Peyer's patch (tissue), 4 donors: ENCODE measurements at places on chromosomes 5 and 9. TPM values are rescaled to one million over a fixed set of nuclear protein-coding genes. Genes with fewer than 3 reads are reported as not detected.

- H3K4me3 ChIP-seq, result no peak overlapping the region
- H3K36me3 ChIP-seq, result no peaks in the 10 kb centered on the region
These were observed 399.6 kb downstream of the MED10 start for GRCh38 chr5:5978501-5979376.

DNA sequence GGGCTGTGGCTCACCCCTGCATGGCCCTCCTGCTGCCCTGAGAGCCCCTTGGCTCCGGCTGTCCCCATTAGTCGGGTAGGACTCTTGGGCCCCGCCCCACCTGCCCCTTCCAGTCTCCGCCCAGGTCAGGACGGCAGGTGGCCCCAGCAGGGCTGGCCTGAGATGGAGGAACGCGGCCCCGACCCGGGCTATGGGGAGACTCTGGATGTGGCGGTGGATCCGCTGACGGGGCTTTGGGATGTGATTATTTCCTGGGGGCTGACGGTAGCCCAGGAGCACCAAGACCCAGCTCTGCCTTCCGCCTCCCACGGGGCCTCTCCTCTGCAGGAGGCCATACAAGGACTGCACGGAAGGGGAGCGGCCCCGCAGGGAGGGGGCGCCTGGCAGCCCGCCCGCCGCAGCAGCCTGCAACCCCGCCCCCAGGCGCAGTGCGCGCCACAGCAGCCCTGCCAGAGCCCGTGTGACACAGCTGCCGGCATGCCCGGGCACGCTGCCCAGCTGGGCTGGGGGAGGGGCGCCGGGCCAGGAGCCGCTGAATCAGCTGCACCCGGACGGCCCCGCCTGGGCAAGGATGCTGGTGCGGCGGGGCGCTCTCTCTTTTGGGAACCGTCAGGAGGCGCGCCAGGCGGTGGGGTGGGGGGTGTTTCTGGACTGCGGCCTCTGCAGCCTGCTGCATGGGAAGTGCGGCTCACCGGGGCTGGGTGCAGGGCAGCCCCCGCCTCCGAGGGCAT, 9.2 kb downstream of the TMEM250 start:
- DNase-seq, result peak; percentile 95
- H3K4me3 ChIP-seq, result peak overlapping the region; percentile 51
- peak overlapping the region; percentile 75 for H3K27ac ChIP-seq
- H3K4me1 ChIP-seq, result peaks cover 66% of the 10 kb centered on the region
- H3K27me3 ChIP-seq, result no peaks in the 10 kb centered on the region
- no peaks in the 10 kb centered on the region for H3K36me3 ChIP-seq

DNA sequence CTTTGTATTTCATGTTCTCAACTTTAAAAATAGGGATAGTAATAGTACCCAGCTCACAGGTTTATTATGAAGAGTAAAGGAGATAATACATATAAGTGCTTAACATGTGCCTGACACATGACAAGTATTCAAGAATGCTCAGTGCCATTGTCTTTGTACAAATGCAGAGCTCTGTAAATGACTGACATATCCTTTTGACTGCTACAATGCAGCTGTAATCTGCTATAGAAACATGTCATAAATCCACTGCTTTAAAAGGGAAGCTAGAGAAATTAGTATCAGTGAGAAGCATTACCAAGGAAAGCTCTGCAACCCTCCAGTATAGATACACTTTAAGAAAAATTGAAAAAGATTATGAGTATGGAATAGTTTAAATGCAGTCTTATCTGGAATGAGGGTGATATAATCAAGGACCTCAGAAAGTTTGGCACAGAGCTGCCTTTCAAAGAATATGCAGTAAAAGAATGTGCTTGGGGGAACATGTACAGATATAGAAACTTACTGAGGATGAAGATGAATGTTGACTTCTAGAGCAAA, 17.9 kb downstream of the ERAP1 start:
- H3K27ac ChIP-seq, result no peak overlapping the region
- no peak overlapping the region for H3K4me3 ChIP-seq
- H3K36me3 ChIP-seq, result peaks cover 92% of the 10 kb centered on the region
- no peaks in the 10 kb centered on the region for H3K27me3 ChIP-seq
- H3K4me1 ChIP-seq, result no peaks in the 10 kb centered on the region

DNA sequence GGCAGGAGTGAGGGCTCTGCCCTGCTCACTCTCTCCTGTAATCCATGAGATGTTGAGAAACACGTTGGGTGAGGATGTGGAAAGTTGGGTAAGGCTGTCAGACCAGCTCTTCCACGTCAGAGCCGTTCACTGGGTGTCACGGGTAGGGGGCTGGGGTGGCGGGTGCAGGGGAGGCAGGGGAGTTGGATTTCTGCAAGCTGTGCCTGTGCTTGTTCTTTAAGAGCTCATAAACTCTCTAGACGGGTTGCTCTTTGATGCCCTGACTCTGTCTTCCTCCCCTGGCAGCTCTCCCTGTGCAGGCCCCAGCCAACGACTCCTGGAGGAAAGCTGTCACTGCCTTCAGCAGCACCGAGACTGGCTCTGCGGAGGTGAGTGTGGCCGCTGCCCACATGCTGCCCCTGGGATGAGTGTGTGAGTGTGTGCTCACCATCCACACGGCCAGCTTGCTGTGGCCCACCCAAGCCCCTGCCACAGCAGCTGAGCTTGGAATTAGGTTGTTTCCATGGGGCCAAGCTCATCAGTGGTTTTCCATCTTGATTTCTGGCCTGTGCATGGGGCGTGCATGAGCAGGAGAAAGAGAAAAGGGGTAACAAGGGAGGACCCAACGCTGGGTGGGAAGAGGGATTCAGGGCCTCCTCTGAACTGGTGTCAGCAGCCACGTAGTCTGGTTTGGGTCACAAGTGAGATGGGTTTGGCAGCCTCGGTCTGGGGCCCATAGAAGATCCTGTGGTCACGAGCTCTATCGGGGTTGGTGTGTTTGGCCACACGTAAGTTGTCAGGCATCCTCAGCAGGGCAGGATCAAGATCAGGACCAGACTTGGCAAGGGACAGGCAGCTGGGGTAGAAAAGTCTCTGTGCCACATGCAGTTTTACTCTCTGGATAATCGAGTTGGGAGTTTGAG, 21.0 kb upstream of the POMT1 start:
- H3K36me3 ChIP-seq, result peaks cover 98% of the 10 kb centered on the region
- H3K4me3 ChIP-seq, result no peak overlapping the region
- no peak for DNase-seq
- no peaks in the 10 kb centered on the region for H3K27me3 ChIP-seq
- H3K27ac ChIP-seq, result no peak overlapping the region

- no peaks in the 10 kb centered on the region for H3K27me3 ChIP-seq
- DNase-seq, result peak; percentile 71
- H3K27ac ChIP-seq, result peak overlapping the region; percentile 38
- peak overlapping the region; percentile 38 for H3K4me3 ChIP-seq
- no peaks in the 10 kb centered on the region for H3K36me3 ChIP-seq
These were observed 3.7 kb upstream of the STXBP1 start for GRCh38 chr9:127608104-127608966.

DNA sequence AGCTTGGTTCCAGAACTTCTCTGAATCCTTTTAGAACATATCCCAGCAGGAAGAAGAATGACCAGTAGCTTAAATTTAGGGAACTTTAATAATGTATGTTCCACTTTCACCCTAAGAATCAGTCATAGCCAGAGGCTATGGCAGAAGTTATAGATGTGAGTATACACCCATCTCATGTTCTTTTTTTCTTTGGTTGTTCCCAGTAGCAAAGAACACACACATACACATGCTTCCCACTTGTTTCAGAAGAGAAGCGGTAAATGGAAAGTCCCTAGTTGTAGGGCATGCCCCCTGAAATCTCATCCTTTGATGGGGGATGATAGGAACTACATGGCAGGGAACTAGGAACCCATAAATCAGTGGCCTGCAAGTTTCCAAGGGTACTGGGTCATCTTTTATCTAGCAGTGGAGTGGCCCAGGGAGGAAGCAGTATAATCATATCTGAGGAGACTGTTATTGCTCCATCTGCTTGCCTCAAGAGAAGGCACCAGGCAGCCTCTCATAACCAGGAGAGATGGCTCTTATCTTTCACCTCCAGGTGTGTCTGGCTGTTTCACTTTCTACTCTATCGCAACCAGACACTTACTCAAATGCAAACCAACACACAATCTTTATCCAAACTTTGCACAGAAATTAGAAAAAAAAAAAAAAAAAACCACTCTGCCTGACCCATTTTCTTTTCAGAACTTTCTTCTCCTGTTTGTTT, 109.5 kb downstream of the SNCAIP start:
- H3K36me3 ChIP-seq, result no peaks in the 10 kb centered on the region
- H3K4me1 ChIP-seq, result no peaks in the 10 kb centered on the region
- no peak for DNase-seq

GRCh38 chr5:63554191-63554590, 408.1 kb downstream of the HTR1A start:
- no peaks in the 10 kb centered on the region for H3K36me3 ChIP-seq
- no peaks in the 10 kb centered on the region for H3K27me3 ChIP-seq
- DNase-seq, result no peak
- no peak overlapping the region for H3K27ac ChIP-seq

DNA sequence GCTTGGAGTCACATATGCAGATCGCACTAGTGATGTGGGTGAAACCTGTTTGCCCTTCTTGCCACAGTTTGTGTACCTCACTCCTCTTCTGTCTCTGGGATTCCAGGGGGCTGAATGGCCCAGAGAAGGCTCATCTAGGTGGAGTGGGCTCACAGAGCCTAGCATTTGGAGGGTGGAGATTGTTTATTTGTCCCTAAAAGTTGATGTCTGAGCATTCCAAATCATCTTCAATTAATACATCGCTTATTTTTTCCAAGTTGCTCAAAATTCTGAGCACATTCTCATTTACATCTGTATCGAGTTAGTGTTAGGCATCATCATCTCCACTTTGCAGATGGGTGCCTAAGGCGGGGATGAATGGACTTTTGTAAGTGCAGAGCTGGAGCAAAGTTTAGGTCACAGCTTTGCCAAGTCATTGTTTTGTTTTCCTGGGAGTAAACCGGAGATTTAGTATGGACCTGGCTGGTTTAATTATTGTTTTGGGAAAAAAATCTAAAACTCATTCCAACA, 2.0 kb downstream of the ABL1 start:
- H3K36me3 ChIP-seq, result no peaks in the 10 kb centered on the region
- no peaks in the 10 kb centered on the region for H3K4me1 ChIP-seq
- H3K27me3 ChIP-seq, result no peaks in the 10 kb centered on the region
- peak overlapping the region; percentile 9 for H3K4me3 ChIP-seq
- DNase-seq, result no peak

DNA sequence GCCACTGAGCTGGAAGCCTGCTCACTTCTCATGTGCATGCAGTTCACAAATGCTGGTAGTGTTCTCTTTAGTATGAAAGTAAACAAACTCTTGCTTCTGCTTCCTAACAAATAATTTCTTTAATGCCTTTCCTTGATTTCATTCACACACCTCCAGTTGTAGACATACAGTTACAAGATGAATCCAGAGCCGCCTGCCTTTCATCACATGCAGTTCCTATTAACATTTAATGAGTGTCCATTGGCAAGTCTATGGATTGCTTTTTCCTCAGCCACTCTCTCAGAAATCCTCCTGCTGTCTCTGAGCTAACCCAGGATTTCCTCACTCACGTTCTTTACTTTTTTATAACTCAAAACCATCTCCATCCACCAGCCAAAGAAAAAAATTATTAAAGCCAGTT, 408.6 kb downstream of the BNC2 start:
- no peaks in the 10 kb centered on the region for H3K36me3 ChIP-seq
- H3K4me3 ChIP-seq, result no peak overlapping the region
- H3K4me1 ChIP-seq, result no peaks in the 10 kb centered on the region
- no peaks in the 10 kb centered on the region for H3K27me3 ChIP-seq

GRCh38 chr5:122112063-122112462, 17.3 kb upstream of the ZNF474 start:
- H3K4me3 ChIP-seq, result no peak overlapping the region
- H3K27ac ChIP-seq, result no peak overlapping the region
- H3K4me1 ChIP-seq, result no peaks in the 10 kb centered on the region
- H3K27me3 ChIP-seq, result no peaks in the 10 kb centered on the region
- no peaks in the 10 kb centered on the region for H3K36me3 ChIP-seq

DNA sequence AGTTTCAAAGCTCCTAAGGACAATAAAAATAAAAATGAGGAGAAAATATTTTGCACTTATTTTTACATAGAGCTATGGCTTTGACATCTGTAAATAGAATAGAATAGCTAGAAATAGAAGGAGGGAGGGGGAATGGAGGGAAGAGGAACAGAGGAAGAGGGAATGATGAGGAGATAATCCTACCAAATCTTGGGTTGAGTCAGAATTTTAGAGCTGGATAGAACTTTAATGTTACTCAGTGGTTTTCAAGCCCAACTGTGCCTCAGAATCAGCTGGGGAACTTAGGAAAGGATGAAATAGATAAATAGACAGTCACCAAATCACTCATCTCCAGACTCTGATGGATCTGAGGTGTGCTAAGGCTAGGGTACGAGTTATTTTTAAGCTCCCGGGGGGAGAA, 190.3 kb upstream of the FREM1 start:
- H3K27ac ChIP-seq, result no peak overlapping the region
- DNase-seq, result no peak
- no peaks in the 10 kb centered on the region for H3K27me3 ChIP-seq
- H3K36me3 ChIP-seq, result no peaks in the 10 kb centered on the region

DNA sequence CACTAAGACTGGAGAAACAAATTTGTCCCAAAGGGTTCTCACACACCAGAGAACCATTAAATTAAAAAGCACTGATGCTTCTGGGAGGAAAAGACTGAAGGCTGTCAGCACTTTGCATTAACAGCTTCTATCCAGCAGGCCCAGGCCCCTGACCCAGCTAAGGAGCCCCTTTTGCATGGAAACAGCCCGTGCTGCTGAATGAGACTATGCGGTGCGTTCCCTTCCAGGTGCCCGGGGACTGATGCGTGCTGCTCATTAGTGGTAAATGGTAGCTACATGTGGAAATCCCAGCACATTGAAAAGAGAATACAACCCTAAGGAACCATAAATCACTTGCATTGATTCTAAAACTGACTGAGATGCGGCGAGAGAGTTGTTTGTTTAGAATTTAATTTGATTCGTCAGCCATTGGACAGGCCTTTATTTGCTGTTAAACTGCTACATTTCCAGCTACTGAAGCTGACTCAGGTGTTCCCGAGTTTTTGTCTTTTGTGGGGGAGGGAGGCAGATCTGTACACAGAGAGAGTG, 351.0 kb upstream of the SLC24A2 start:
- no peak for DNase-seq
- H3K4me3 ChIP-seq, result no peak overlapping the region
- no peak overlapping the region for H3K27ac ChIP-seq
- H3K4me1 ChIP-seq, result no peaks in the 10 kb centered on the region
- no peaks in the 10 kb centered on the region for H3K27me3 ChIP-seq

Gene PRR7
- total RNA-seq, result 2.2 TPM

Gene SPATA9
- not detected for total RNA-seq

DNA sequence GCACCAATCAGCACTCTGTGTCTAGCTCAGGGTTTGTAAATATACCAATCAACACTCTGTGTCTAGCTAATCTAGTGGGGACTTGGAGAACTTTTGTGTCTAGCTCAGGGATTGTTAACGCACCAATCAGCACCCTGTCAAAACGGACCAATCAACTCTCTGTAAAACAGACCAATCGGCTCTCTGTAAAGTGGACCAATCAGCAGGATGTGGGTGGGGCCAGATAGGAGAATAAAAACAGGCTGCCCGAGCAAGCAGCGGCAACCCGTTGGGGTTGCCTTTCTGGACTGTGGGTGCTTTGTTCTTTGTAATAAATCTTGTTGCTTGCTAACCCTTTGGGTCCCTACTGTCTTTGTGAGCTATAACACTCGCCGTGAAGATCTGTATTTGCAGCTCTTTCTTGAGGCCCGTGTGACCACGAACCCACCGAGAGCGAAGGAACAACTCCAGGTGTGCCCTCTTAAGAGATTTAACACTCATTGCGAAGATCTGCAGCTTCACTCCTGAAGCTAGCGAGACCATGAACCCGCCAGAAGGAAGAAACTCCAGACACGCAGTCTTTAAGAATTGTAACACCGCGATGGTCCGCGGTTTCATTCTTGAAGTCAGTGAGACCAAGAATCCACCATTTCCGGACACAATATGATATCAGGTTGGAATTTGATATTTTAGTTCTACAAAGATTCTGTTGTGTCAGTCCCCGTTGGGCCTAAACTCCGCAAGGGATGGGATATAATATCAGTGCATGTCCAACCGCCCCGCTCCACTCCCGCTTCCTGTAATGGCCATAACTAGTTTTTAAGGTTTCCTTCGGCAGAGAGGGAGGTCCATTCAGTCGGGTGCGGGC, 740 bp upstream of the TRMT10B start:
- H3K4me1 ChIP-seq, result no peaks in the 10 kb centered on the region
- no peak for DNase-seq
